Left lung (tissue), 14 donors: ENCODE measurements at places on chromosomes 2 and 18. TPM values are rescaled to one million over a fixed set of nuclear protein-coding genes. Genes with fewer than 3 reads are reported as not detected.

Gene CPO
- 0.37 TPM for total RNA-seq

- no peak overlapping the region for H3K27ac ChIP-seq
- no peak for DNase-seq
- no peaks in the 10 kb centered on the region for H3K4me1 ChIP-seq
- H3K27me3 ChIP-seq = no peaks in the 10 kb centered on the region
- no peak overlapping the region for H3K4me3 ChIP-seq
Observed at GRCh38 chr18:55494899-55495298, 93.1 kb downstream of the TCF4 start.

DNA sequence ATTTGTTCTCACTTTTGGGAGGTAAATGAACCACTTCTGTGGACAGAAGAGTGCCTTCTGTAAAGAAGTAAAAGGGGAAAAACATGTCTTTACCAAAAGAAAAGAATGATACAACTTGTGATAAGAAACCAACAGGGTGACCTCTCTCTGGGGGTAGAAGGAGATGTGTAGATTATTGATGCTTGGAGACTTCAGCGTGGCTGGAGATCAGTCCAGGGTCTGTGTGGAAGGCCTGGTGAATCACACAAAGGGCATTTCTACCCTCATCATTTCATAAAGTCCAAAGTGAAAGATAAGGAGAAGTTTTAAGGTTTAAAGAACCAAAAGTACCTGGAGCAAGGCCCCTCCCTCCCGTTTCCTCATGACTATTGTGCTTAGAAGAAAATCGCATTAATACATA, 142.5 kb downstream of the NCK2 start:
- no peak overlapping the region for H3K27ac ChIP-seq
- no peaks in the 10 kb centered on the region for H3K27me3 ChIP-seq
- H3K4me1 ChIP-seq = no peaks in the 10 kb centered on the region
- H3K36me3 ChIP-seq = peaks cover 10% of the 10 kb centered on the region
- H3K4me3 ChIP-seq = no peak overlapping the region
- no peak for DNase-seq

- H3K27me3 ChIP-seq = no peaks in the 10 kb centered on the region
- no peak for DNase-seq
- no peaks in the 10 kb centered on the region for H3K4me1 ChIP-seq
- H3K36me3 ChIP-seq = no peaks in the 10 kb centered on the region
- H3K27ac ChIP-seq = no peak overlapping the region
- H3K4me3 ChIP-seq = no peak overlapping the region
Observed at GRCh38 chr2:132538331-132538855, 121.8 kb downstream of the GPR39 start.

Gene FTCDNL1
- total RNA-seq = 3.5 TPM

Gene MPV17
- 103 TPM for total RNA-seq

DNA sequence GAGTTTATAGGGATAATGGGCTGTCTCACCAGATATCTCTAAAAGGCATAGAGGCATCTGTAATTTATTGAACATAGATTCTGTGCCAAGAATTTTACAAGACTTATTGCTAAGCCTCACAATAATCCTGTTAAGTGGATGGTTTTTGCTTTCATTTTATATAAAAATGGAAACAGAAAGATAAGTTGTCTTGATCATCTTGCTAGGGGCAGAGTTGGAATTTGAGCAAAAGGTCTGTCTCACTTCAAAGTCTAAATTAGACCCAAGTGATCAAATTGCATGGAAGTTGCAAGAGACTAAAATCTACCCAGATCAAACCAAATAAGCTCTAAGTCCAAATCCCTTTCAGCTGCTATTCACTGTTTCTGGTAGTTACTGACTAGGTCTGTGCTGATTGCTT, 95.3 kb upstream of the SOX11 start:
- no peaks in the 10 kb centered on the region for H3K4me1 ChIP-seq
- no peak overlapping the region for H3K4me3 ChIP-seq
- no peaks in the 10 kb centered on the region for H3K36me3 ChIP-seq
- H3K27ac ChIP-seq = no peak overlapping the region

Gene UGT1A8
- total RNA-seq = not detected

DNA sequence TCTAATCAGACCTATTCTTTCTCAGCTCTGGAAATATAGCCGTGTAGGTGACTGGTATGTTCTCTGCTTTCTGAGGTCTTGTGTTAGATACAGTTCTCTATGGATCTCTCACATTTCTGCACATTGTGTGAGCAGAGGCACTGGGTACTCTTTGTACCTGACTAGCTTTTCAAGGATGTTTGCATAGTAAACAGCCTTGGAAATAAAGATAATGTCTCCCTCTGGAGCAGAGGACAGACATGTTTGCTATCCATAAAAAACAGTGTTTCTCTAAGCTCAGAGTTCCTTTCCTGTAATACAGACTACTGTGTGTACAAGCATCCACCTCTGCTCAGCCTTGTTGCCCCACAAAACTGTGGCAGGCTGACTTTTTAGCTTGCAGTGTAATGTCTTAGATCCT, 279.2 kb downstream of the CTNNA2 start:
- no peak overlapping the region for H3K27ac ChIP-seq
- no peak overlapping the region for H3K4me3 ChIP-seq
- no peaks in the 10 kb centered on the region for H3K4me1 ChIP-seq
- no peaks in the 10 kb centered on the region for H3K27me3 ChIP-seq
- no peak for DNase-seq
